Stimulated activated naive CD8-positive, alpha-beta T cell treated with anti-CD3 and anti-CD28 coated beads, Interleukin-15, amount 100 ng/mL, for 72 hours (primary cell): ENCODE measurements at places on chromosomes 12 and 14.
A peak's percentile ranks its signal among the peaks of the same experiment; 100 is the strongest.

DNA sequence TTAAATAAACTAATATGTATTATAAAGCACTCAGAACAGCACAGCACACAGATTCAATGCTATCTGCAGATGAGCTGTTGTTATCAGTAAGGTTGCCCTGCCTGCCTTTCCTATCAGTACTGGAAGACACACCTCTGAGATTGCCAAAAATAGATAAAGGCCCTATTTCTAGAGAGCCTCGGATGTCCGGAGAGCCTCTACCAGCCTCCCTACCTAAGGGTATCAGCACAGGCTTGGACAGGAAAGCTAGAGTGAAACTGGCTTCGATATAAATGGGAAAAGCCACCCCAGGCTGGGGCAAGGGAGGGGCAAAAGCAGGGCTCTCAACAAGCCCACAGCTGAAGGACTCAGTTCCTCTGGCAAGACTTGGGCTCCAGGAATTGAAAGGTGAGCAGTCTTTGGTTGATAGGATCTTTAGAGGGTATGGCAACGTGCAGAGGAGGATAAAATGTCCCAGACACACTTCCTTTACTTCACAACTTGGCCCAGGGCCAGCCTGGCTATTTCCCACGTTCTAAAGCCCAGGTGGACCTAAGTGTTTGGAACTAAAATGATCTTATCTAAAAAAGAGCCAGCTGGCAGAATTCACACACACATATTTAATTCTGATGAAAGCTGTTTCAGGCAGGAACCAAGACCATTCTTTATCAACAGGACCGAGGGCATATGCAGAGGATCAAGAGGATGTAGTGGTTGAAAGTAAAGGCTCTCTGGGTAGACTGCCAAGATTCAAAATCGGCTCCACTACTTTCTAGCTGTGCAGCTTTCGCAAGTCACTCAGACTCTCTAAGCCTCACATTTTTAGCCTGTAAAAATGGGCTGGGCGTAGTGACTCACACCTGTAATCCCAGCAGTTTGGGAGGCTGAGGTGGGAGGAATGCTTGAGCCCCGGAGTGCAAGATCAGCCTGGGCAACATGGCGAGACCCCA, 37.8 kb upstream of the ITPR2 start:
- DNase-seq = no peak

DNA sequence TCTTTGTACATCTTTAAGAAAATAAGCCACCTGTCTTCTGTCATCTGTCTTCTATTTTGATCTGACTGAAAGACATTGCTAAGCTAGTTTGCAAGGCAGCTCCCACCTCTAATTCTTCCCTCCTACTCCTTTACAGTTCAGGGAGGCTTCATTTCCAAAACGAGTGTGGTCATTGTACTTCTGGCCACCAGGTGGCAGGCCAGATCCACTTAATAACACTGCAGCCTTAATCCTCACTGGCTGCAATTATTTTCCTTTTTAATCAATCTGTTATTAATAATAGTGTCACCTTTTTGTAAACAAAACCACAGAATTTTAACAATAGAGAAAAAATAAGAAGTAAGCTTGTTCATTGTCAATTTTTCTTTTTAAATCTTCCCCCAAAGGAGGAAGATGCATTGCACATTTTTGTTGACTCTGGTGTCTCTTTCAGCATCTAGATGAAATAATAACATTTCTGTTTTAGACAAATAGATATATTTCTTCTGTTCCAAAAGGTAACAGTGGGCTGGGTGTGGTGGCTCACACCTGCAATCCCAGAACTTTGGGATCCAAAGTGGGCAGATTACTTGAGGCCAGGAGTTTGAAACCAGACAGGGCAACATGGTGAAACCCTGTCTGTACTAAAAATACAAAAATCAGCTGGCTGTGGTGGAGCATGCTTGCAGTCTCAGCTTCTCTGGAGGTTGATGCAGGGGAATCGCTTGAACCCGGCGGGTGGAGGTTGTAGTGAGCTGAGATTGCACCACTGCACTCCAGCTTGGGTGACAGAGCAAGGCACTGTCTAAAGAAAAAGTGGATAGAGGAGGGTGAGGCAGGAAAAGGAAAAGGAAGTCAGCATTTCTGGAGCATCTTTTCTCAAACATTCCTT, 23.3 kb downstream of the GABARAPL1 start:
- DNase-seq = peak; percentile 38

DNA sequence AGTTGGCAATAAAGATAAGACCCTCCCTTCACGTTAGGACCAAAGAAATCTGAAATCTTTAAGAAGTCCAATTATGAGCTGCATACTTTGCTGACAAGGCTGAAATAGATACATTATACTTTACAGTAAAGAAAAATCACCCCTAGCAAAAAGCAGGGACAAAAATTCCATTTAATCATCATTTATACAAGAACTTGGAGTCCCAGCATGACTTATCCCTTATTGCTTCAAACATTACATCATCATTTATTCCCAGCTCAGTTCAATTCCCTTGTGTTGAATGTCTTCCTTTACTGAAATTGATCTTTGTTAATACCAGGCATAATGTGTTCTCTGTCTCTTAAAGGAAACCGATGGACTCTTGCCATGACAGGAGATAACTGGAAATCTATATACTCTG, 449.6 kb upstream of the CCDC196 start:
- no peak for DNase-seq

DNA sequence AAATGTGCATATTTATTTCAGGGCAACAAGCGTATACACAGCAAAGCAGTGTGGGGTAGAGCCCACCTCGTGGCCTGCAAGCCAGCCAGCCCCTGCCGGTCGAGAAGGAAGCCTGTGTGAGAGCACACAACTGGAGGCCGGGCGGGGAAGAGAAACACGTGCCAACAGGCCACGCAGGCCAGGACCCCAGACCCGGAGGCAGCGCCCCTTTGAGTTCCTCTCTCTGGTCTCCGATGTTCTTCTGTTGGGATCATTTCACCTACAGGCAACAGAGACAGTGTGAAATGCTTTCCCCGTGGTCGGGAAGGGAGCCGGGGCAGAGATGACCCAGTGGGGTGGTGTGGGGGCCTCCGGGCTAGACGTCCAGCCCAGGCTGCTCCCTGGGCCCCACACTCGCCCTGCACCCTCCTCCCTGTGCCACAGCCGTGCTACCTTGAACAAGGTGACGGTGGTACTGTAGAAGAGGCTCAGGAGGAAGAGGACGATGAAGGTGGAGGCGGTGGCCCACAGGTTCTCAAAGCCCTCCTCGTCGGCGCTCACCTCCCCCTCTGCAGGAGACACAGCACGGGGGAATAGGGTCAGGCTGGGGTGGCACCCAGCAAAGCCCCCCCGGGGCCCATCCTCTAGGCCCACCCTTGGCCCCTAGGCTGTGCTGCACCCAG, 325.5 kb downstream of the TMEM121 start:
- no peak for DNase-seq

DNA sequence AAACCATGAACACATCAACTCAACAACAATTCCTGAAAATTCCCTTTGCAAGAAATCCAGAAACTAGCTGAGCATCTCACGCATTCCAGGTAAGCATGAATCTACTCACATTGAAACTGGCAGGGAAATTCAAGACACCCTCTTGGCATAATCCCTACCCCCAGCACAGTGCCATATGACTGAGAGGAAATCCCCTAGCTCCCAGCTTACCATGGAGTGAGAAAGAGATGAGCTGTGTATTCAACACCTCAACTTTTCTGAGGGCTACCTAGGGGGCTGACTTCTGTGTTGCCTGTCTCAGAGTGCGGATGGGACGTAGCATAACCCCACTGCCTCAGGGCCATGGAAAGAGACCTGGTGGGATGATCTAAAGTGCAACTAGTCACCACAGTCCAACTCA, 37.7 kb upstream of the GPR132 start:
- no peak for DNase-seq

GRCh38 chr12:27219693-27220054, 24.4 kb upstream of the STK38L start:
- no peak for DNase-seq

GRCh38 chr12:66323017-66323416, 20.7 kb downstream of the HELB start:
- DNase-seq = no peak

- DNase-seq = no peak
Observed at GRCh38 chr14:78974691-78975090, 804.5 kb downstream of the NRXN3 start.

GRCh38 chr12:6957741-6958608, 6.8 kb downstream of the PTPN6 start:
- no peak for DNase-seq
